NCI-H2029 (cell line): ENCODE measurements at places on chromosomes 4 and X.

DNA sequence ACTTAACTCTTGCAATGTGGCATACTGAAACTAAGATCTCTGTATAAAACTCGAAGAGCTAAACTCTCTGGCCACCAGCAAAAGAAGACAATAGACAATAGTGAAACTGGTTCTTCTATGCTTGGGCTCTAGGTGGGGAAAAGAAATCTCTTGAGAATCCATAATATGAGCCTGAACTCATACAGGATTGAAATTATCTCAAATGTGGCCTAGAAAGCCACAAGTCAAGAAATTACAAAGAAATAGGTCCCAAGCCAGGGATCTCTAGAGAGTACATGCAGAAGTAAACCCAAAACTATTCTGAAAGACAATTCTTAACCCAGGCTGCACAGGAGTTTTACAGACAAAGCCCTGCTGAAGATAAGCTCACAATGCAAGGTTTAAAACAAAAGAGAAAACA lies 127.4 kb downstream of the ANAPC10 start:
- no peak for DNase-seq

DNA sequence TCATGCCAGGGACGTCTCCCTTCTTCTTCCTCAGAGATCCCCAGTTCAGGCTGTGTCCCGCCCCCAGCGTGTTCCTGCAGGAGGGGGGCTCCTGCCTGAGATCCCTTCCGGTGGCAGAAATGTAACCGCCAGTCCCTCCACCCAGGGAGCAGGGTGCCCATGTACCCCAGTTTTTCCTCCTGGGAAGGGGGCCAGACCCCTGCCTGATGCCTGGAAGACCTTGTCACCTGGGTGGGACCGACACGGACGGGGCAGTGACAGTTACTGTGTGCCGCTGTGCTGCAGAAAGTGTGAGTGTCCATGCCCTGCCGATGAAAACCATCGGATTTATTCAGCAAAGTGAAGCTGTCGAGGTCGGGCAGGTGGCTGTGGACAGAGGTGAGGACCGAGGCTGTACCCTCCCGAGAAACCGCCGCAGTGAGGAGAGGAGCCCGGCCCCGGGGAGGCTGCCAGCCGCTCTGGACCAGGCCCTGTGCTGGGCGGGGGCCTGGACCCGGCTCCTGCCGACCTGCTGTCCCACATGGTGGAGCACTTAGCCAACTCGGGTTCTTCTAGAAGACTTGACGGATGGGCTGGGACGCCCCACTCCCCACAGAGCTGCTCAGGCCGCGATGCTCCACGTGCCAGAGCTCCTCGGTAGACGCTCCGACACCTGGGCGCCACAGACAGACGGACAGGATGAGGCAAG lies 36.7 kb upstream of the HMX1 start:
- no peak for DNase-seq

DNA sequence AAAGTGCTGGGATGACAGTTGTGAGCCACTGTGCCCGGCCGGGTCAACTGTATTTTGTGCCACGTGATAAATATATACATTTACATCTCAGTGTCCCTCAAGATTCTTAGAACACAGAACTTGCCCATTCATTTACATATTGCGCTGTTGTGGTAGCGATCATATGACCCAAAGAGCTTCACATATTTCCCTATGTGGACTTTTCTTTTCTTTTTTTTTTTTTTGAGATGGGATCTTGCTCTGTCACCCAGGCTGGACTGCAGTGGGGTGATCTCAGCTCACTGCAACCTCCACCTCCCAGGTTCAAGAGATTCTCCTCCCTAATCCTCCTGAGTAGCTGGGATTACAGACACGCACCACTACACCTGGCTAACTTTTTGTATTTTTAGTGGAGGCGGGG lies 180.7 kb downstream of the DHRSX start:
- no peak for DNase-seq

- DNase-seq = no peak
These were observed 16.6 kb upstream of the UBA1 start for GRCh38 chrX:47177079-47177478.

DNA sequence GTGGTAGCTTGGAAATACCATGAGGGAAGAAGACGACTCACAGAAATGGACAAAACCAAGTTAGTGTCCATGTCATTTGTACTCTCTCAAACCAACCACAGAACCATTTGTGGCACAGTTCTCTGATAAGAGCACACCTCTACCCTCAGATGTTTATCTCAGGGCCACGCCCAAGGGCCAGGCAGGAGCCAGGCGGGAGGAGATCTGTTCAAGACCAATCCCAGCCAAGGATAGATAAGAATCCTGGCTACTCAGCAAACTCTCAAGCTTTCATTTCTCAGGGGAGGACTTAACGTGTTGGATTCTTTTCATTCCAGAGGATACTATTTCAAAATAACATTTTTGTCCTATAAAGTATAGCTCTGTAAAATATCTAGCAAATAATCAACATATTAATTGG lies 95.0 kb downstream of the NYX start:
- DNase-seq = no peak

GRCh38 chr4:15434091-15434490 lies 6.3 kb downstream of the C1QTNF7 start:
- DNase-seq = no peak

- no peak for DNase-seq
These were observed 74.6 kb upstream of the FAAH2 start for GRCh38 chrX:57211906-57212305.

- no peak for DNase-seq
These were observed at the start of gene MAGEE2 for GRCh38 chrX:75784680-75785491. TSS of gene MAGEE2 (minus strand) at chrX:75785254. CDS start at chrX:75785051, 203 bp downstream.

DNA sequence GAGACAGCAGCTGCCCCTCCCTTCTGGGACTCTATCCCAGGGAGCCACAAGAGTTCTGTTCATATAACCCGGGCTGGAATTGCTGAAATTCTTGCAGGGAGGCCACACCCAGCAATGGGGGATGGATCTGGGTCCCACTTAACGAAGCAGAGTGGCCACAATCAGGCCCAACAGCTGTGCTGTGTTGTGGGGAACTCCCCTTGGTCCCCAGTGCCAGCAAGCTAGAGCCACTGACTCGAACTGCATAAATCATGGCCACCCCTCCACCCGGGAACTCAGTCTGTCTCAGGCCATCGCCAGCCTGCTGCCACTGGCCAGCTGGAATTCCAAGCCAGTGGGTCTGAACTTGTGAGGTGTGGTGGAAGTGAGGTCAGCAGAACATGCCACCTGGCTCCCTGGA lies 111.1 kb downstream of the KLF8 start:
- DNase-seq = no peak

GRCh38 chr4:149589826-149590225 lies 225.8 kb downstream of the IQCM start:
- no peak for DNase-seq

DNA sequence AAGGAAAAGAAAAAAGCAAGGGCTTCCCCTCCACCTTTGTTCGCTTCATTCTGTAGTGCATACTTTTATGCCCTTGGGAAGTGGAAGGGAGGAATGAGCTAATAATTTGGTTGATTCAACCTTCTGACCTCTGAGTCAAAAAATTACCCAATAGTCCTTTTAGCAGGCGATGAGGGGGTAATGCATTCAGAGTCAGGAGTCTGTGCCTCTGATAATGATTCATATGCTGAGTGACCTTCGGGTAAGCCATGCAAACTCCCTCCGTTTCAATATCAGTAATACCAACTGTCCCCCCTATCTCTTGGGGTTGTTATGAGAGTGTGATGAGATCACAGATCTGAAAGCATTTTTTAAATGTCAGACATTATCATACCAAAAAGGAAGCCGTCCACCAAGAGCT lies 41.6 kb upstream of the ACSL4 start:
- DNase-seq = no peak

GRCh38 chrX:83422836-83423235 lies 85.3 kb upstream of the POU3F4 start:
- DNase-seq = no peak

- no peak for DNase-seq
These were observed 11.9 kb upstream of the TMEM185A start for GRCh38 chrX:149643496-149643895.

DNA sequence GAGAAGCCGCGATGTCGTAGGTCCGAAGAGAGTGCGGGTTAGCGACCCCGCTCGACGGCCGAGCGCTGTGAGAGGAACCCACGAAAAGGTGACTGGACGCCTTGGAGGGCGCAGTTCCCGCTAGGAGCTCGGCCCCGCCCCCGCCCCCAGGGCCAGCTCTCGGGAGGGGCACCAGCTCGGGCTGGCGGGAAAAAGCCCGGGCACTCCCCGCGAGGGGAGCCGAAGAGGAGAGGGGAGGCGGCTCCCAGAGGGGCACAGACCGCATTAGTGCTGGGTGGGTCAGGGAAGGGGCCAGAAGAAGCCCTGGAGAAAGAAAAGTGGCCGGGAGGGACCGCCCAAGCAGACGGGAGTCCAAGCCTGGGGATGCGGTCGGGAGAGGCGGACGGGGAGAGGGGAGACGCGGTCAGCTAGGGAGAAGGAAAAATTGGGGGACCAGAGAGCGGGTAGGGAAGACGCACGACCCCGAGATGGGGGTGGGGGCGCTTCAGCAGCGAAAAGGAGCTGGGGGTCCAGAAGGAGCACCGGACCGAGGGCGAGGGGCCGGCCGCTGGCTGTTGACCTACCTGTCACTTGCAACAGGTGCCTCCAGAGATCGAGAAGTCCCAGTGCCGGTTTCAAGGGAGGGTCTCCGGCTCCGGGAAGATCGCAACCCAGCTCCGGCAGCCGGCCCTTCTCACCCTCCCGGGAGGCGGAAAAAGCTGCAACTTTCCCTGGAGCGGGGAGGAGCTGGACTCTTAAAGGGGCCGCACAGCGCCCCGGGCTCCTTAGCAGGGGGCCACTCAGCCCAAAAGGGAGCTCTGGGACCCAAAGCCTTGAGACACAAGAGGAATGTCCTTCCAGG lies at the start of gene SYTL4:
TSS of gene SYTL4 (minus strand) at position 681 of the 841 bp plus-strand sequence. CDS start 30,084 bp downstream, outside the sequence.
- DNase-seq = no peak

GRCh38 chr4:65259296-65259695 lies 411.0 kb downstream of the EPHA5 start:
- no peak for DNase-seq

GRCh38 chrX:16825264-16826035 lies 39.2 kb downstream of the TXLNG start:
- DNase-seq = no peak

DNA sequence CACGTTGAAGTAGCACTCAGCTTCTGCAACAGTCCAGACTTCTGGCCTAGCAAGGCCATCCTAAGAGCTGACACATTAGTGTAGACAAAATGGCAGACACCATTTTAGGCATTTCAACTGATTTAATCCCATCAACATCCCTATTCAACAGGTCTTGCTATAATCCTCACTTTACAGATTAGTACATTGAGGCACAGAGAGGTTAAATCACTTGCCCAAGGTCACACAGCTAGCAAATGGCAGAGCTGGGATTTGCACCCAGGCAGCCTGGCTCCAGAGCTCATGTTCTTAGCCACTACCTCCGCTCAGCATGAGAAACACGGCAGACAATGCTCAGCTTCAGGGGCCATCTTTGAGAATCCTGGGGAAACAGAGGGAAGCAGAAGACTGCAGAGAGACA lies 107.9 kb upstream of the TRIM2 start:
- no peak for DNase-seq

GRCh38 chrX:149453030-149453429 lies 52.1 kb downstream of the IDS start:
- DNase-seq = no peak

DNA sequence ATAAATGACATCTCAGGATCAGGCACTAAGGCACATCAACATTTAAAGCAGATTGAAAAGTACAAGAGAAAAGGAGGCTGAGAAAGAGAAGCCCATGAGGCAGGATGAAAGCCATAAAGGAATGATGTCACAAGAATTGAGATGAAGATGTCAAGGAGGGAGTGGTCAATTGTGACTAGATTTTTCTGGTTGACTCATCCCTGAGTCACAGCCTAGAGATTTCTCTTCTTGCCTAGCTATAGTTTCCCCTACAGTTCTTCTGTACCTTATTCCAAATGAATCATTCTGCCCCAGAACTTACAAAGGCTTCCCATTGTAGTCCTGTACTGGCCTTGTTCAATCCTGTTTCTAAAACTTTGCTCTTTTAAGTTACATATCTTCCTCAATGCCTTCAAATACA lies 3.4 kb upstream of the USP53 start:
- DNase-seq = no peak

DNA sequence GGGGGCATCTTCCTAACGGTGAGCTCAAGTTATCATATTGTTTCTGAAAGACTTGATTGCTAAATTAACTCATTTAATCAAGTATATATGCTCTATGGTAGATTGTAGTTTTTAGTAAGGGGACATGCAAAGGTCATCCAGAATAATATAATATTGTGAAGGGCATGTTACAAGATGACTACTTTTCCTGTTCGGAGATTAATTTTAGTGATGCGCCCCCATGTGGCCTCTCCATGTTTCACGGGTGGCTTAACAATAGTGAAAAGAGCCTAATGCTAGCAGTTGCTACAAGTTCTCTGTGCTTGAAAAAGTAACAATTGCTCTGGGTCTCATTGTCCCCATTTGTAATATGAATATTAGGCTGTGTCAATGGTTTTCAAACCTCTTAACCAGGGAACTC lies 12.2 kb downstream of the SMPX start:
- DNase-seq = no peak

DNA sequence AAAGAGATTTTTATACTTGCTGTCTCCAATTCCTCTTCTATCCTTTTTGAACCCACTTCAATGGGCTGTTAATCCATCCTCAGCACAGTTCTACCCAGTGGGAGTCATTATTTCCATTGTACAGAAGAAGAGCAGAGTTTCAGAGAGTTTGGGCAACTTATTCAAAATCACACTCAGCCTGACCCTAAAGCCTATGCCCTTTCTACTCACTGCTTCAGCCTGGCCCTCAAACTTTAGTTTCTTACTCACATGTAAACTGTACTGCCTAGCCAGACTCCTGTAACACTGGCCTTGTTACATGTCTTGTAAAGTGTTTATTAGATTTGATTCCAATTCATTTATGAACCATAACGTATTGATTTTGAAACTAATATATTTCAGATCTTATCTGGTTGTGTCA lies 25.1 kb upstream of the USO1 start:
- DNase-seq = no peak

- no peak for DNase-seq
These were observed 137.5 kb downstream of the ANK2 start for GRCh38 chr4:113186913-113187312.

GRCh38 chr4:147078875-147079658 lies 133.4 kb upstream of the TTC29 start:
- no peak for DNase-seq

DNA sequence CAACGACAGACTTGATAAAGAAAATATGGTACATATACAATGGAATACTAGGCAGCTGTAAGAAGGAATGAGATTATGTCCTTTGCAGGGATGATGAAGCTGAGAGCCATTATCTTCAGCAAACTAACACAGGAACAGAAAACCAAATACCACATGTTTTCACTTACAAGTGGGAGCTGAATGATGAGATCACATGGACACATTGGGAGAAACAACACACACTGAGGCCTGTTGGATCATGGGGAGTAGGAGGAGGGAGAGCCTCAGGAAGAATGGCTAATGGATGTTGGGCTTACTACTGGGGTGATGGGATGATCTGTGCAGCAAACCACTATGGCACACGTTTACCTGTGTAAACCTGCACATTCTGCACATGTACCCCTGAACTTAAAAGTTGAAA lies 209.7 kb downstream of the SPRY1 start:
- DNase-seq = no peak

GRCh38 chr4:176882206-176882605 lies 89.5 kb upstream of the VEGFC start:
- no peak for DNase-seq
